ENCODE measurements at places on chromosomes 2 and 18.
A peak's percentile ranks its signal among the peaks of the same experiment; 100 is the strongest.

GRCh38 chr2:196291426-196291825 is 120.0 kb upstream of the STK17B start:
- no peak for DNase-seq

- DNase-seq: no peak
These were observed 99.1 kb downstream of the ADD2 start for GRCh38 chr2:70668911-70669310.

GRCh38 chr2:175017618-175018414 is 12.6 kb upstream of the CHN1 start:
- DNase-seq: no peak

DNA sequence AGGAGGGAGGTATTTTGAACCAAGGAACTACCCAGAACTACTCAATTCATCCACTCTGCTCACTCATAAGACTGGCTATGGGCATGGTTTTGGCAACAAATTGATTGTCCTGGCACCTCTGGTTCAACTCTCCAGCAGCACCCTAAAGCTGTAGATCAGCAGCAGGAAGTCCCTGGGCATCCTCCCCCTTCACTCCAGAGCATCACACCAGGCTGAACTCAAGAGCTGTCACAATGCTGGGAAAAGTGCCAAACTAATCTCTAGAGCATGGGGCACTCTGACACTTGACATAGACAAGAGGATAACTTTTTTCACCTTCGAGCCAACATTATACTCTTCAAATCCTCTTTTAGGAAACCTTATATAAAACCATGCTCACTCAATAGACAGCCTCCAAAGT is 154.1 kb upstream of the RBBP8 start:
- DNase-seq: no peak

DNA sequence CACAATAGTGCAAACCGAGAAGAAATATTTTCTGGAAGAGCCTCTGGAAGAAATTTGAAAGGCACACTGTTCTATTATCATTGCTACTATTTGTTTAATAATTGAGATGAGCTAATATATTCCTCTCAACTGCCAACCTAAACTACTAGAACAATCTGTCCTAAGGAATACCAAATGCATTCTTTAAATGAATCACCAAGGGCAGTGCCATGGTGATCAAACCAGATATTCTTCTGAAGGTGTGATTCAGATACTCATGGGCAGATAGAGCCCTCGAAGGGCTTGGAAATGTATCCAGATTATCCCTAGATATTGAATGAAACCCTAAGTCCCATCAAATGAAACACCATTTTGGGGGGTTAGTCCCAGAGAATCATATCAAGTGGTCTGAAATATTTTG is 76.6 kb downstream of the FIGN start:
- DNase-seq: no peak

DNA sequence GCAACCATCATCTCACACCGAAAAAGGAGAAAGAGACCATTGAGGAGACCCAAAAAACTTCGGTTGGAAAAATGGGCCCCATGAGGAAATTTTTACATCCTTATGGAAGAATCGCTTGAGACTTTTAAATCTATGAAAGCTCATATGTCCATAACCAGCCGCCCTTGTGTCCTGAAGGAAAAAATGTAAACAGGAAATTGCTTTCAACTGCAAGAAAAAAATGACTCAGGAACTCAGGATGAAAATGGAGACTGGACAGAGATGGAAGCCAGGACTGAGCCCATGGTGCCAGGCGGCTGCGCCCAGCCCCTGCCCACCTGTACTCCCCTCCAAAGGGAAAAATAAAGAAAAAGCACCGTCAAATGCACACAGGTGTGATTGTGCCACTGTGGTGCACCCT is 81.5 kb upstream of the SLC66A3 start:
- DNase-seq: no peak

DNA sequence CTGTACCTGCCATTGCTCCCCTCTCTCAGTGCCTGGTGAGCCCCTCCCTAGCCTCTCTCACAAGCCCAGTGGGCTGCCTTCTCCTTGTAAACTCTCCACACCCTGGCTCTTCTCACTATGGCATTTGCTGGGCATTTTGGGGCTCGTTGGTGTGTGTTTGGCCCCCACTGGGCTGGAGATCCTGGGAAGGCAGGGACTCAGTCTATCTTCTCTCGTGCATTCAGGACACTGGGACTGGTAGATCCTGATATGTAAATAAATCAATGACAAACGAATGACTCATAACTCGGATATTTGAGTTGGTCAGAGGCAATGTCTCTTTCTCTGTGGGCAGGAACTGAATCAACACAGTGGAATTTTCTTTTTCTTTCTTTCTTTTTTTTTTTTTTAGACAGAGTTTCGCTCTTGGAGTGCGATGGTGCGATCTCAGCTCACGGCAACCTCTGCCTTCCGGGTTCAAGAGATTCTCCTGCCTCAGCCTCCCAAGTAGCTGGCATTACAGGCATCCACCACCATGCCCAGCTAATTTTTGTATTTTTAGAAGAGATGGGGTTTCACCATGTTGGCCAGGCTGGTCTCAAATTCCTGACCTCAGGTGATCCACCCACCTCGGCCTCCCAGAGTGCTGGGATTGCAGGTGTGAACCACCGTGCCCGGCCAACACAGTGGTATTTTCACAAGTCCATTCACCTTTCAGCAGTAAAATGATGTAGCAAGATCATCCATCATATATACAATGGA is 144.6 kb upstream of the SPRED2 start:
- no peak for DNase-seq

GRCh38 chr2:173196080-173196479 is 120.4 kb downstream of the MAP3K20 start:
- no peak for DNase-seq

DNA sequence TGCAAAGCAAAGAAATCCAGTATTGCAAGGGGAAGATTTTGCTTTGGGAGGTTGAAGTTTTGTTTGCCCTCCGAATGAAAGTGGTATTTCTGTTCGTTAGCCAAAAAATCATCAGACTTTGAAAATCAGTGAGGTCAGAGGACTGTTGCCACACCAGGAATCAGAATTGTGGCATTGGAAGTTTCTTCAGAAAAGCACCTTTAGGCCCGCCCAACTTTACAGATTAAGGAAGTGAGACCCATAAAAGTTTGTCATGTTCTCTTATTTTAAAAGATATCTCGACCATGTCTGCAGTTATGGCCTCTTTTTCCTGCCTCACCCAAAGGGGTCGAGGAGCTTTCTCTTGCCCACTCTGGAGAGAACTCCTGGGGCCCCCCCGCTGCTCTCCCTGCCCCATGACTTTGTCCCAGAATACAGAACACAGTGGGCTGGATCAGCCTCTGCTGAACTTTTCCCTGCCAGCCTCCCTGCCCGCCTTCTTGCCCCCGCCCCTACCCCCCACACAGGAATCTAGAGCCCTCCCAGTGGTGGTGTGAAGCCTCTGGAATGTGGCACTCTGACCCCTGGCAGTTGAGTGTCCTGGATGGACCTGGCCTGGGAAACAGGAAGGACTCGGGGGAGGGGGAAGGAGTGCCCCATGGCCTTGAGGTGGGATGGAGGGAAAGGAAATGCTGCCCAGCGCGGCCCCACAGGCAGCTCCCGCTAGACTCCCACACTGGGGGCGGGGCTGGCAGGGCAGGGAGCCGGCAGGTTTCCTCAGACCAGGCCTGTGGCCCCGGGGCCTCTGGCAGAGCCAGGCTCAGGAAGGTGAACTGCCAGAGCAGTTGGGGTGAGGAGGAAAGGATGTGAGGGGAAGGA is 25.3 kb downstream of the CRIM1 start:
- DNase-seq: no peak

DNA sequence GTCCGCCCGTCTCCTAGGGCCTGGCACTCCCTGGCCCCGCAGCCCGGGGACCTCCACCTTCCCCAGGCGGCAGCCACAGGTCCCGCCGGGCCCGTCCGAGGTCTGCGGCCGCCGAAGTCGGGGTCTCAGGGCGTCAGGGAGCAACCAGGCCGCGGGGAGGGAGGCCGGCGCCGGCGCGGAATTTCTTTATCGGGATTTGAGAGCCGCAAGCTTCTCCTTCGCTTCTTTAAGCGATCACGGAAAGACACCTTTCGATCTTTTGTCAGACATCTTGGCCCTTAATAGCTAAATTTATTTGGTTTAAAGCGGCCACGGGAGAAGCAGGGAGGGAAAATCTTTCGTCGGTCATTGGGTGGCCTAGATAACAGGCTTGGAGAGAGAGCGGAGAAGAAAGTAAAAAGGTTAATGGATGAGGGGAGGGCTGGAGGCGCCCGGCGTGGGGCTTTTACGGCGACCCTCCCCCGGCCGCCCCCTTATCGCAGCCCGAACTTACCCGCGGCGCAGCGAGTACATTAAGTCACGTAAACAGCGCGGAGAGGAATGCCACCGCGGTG is 4.3 kb upstream of the GATA6 start:
- DNase-seq: no peak

- DNase-seq: no peak
These were observed 88.5 kb downstream of the CDH2 start for GRCh38 chr18:28088477-28088876.

- no peak for DNase-seq
These were observed 10.9 kb downstream of the WIPF1 start for GRCh38 chr2:174586418-174587295.

GRCh38 chr2:78535395-78535794 is 490.1 kb upstream of the REG3G start:
- DNase-seq: no peak

DNA sequence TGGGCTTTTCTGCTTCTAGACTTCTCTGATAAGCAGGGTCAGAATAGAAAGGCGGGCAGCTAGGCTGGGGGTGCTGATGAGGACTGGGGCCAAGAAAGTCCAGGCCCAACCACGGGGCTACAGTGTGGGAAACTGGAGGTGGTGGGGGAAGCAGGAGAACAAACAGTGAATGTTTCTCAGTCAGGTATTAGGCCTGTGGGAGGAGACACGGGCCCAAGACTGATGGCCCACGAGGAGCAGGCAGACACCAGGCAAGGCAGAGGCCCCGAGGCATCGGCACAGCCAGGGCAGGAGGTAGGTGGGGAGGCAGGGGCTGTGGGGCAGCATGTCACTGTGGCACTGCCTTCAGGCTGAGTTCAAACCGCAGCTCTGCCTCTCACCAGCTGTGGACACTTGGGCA is 40.7 kb downstream of the KCNIP3 start:
- DNase-seq: no peak

GRCh38 chr2:236554629-236555282 is 14.9 kb upstream of the ACKR3 start:
- no peak for DNase-seq

- DNase-seq: no peak
These were observed 136.3 kb upstream of the SPATS2L start for GRCh38 chr2:200170221-200170620.

DNA sequence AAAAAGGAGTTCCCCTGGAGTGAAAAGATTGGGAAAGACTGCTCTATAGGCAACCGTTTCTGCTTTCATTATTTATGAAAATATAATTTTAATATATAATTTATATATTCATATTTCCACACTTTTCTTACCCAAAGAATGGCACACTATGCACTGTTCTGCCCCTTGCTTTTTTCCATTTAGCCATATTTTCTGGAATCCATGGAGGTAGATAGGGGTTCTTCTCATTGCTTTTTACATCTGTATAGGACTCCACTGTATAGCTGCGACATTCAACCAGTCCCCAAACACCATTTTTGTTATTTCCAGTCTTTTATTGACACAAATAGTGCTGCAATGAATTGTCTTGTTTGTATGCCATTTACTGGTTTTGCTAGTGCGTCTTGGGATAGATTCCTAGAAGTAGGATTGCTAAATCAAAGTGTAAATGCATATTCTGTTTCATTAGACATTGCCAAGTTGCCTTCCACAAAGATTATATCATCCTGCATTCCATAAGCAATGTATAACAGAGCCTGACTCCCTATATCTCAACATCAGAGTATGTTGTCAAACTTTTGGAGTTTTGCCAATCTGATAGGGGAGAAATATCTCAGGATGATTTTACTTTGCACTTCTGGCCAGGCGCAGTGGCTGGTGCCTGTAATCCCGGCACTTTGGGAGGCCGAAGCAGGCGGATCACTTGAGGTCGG is 26.6 kb upstream of the TCF7L1 start:
- no peak for DNase-seq

GRCh38 chr18:6711467-6711866 is 18.0 kb upstream of the ARHGAP28 start:
- no peak for DNase-seq

GRCh38 chr2:177263451-177264208 is 897 bp downstream of the NFE2L2 start:
- DNase-seq: peak; percentile 99

- DNase-seq: no peak
These were observed 72.2 kb downstream of the COX7A2L start for GRCh38 chr2:42288811-42289210.

DNA sequence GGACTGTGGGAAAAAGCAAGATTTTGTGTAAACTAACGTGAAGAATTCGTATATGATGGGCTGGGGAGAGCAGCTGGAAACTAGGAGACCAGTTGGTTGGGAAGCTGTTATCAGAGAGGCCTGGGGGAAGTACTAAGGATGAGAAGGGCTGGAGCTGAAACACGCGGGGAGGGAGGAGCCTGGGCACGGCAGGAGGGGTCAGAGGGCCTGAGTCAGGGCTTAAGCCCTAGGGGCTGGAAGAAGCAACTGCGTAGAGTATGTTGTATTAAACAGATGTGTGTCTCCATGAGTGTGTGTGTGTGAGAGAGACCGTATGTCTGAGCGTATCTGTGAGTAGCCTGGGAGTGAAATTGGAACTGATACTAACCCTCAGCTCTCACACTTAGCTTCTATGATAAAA is 8.4 kb downstream of the POMC start:
- DNase-seq: peak; percentile 55
